ENCODE measurements at places on chromosomes 6 and 20. TPM values are rescaled to one million over a fixed set of nuclear protein-coding genes. Genes with fewer than 3 reads are reported as not detected.

GRCh38 chr6:36626636-36627035 lies 32.5 kb downstream of the SRSF3 start:
- DNase-seq = no peak

DNA sequence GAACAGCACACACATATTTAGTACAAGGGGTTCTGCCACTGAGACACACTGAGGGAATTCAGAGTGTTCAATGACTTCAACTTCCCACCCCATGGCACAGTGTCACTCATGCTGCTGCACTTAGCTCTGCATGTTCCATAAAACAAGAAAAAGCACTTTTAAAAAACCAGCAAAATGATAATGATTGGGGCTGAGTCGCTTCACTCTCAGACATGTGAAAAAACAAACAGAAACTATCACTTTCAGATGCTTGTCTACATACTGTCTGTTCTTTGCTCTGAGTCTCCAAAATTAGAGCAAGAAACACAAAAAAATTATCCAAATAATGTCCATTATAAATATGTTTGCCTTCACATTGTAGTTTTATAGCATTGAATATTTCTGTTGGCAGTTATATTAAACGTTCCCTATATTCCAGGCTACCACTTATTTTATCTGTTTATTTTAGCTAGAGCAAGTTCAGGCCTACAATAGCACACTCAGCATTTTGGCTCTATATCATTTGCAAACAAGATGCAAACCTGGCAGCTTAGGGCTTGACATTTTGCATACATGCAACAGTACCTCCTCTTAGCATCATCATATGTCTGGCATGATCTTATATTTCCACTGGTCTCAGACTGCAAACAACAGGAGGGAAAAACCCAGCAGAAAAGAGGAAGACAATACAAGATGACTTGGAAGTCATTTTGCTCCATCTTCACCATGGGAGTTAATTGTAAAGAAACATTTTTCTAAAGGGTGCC lies 398.8 kb downstream of the HACE1 start:
- no peak for DNase-seq

DNA sequence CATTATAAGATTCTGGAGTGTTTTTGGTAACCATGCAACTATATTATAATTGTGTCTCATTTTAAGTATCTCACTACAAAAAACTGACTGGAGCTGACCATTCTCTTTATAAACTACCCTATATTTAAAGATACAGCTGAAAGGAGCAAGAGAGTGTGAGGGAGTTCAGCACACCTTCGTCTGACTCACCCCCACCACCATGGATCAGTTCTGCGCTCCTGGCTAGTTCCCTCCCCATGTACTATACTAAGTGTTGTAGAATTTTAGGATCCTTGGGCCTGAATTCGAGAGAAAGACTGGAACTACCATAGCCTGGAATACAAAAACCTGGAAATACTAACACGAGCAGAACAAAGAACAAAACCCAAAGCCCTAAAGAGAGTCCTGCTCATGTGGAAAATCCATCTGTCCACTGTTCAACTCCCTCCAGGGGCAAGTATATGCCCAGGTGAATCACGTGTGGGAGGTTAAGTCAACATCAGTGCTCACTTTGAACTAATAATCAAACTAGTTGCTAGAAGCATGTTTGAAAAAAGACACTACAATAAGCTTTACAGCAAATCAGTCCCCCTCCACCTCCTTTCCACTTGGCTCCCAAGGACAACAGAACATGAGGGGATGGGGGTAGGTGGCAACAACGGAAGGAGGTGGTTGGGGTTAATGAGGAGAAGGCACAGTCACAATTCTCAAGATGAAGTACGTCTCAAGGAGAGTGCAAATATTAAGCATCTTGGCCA lies 46.8 kb downstream of the ELOVL5 start:
- no peak for DNase-seq

Gene LHFPL5
- 1.7 TPM for total RNA-seq

Gene CCN6
- total RNA-seq = not detected
